Effector memory CD4-positive, alpha-beta T cell (primary cell): ENCODE measurements at places on chromosomes 4 and X.

- no peak overlapping the region for H3K27ac ChIP-seq
- peaks cover 28% of the 10 kb centered on the region for H3K36me3 ChIP-seq
- no peaks in the 10 kb centered on the region for H3K27me3 ChIP-seq
- no peaks in the 10 kb centered on the region for H3K4me1 ChIP-seq
- DNase-seq: no peak
Observed at GRCh38 chr4:39285111-39285795, 80.9 kb downstream of the RFC1 start.

- H3K36me3 ChIP-seq: no peaks in the 10 kb centered on the region
- no peak for DNase-seq
- no peak overlapping the region for H3K4me3 ChIP-seq
- H3K27me3 ChIP-seq: no peaks in the 10 kb centered on the region
Observed at GRCh38 chr4:7893539-7893938, 46.1 kb downstream of the AFAP1 start.

DNA sequence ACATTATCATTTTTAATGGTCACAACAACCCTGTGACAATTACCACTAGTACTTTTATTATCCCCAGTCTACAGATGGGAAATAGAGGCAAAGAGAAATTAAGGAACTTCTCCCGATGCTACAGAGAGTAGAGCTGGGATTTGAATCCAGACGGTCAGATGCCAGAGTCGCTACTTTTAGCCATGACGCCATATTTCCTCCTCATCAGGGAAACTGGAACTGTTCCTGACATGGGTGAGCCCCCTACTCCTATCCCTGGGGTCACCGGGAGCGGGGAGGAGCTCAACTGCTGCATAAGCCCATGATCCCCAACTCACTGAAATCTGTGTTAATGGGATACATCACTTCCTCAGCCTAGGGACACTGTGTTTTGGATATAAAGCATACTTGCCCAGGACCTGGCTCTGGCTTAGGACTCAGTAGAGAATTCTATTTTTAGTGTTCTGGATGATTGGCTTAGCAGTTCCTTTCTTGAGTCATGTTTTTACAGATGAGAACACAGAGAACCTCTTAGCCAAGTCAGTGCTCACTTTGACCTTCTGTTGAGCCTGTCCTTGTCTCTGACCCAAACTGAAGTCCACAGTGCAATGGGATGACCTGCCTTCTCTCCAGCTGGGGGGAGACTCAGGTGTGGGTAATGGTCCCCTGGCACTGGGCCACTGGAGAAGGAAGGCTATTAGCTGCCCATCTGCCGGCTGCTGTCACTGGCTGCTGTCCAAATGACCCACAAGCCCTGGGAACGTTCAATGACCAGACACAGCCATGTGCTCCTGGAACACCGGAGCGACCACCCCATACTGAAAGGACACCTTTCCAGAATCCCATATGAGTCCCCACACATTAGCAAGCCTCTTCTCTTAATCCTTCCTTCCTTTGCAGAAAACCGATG, 90.8 kb upstream of the SHISA3 start:
- DNase-seq: no peak
- H3K4me3 ChIP-seq: no peak overlapping the region

DNA sequence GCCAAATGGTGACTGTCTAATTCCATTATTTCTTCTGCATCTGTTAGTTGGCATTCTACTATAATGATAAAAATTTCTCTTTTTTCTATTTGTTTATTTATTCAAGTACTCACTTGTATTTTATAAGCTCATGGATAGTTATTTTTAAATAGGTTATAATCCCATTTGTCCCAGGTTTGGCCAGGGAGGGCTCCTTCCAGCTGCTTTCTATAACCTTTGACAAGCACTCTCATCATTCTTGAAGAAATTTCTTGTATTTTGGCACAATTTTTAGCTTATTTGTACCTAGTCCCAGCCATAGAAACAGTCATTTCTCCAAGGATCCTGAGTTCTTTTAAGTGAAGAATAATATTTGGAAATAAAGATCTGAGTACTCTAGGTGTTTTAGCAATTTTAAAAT, 1038.6 kb upstream of the AGA start:
- H3K27me3 ChIP-seq: no peaks in the 10 kb centered on the region
- DNase-seq: no peak
- no peaks in the 10 kb centered on the region for H3K4me1 ChIP-seq
- H3K36me3 ChIP-seq: no peaks in the 10 kb centered on the region

DNA sequence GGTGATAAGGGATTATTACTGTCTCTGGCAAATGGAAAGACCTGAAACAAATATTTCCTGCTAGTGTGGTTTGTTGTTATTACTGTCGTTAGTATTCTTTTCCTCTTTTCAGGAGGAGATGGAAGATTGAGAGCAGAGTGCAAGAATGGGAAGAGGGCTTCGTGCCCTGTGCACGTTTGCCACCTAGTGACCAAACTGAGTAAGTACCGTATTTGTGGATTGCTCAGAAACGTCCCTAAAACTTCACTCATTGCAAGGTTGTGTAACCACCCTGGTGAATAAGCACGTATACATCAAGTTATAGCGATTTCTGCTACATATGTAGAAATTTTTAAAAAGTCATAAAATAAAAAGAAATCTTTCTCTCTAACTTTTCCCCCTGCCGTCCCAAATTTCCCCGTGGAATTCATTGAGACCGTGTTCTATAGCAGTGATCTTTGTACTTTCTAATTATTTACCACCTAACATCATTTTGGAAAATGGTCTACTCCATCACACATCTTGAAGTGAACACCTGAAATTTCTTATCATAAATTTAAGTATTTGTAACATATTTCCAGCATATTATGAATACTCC, 24.3 kb downstream of the LINC00632 start:
- H3K36me3 ChIP-seq: no peaks in the 10 kb centered on the region
- H3K27me3 ChIP-seq: no peaks in the 10 kb centered on the region
- no peaks in the 10 kb centered on the region for H3K4me1 ChIP-seq
- no peak overlapping the region for H3K4me3 ChIP-seq

DNA sequence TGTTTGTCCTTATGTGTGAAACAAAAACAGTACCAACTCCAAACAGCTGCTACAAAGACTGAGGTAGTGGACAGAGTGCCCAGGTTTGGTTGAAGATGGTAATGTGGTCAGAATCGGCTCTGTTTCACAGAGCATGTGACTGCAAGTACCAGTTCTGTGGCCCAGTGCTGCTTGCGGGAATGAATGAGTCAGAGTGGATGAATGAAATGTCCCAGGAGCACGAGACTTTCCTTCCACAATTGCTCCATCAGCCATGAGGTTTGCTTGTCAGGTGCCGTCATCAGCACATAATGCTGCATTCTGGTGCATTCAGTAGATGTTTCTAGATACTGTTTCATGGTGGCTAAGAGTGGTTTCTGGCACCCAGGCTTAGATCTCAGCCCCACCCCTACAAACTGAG, 84.2 kb downstream of the GPR143 start:
- H3K4me3 ChIP-seq: no peak overlapping the region
- peaks cover 4% of the 10 kb centered on the region for H3K36me3 ChIP-seq
- H3K27me3 ChIP-seq: no peaks in the 10 kb centered on the region
- no peaks in the 10 kb centered on the region for H3K4me1 ChIP-seq

- no peak overlapping the region for H3K4me3 ChIP-seq
- no peaks in the 10 kb centered on the region for H3K4me1 ChIP-seq
- H3K27me3 ChIP-seq: no peaks in the 10 kb centered on the region
- no peak for DNase-seq
- no peaks in the 10 kb centered on the region for H3K36me3 ChIP-seq
- H3K27ac ChIP-seq: no peak overlapping the region
Observed at GRCh38 chr4:122873821-122874593, 47.4 kb downstream of the FGF2 start.

- no peaks in the 10 kb centered on the region for H3K36me3 ChIP-seq
- no peak overlapping the region for H3K27ac ChIP-seq
- DNase-seq: no peak
- H3K27me3 ChIP-seq: no peaks in the 10 kb centered on the region
- no peak overlapping the region for H3K4me3 ChIP-seq
- no peaks in the 10 kb centered on the region for H3K4me1 ChIP-seq
Observed at GRCh38 chr4:139704915-139705485, 39.4 kb downstream of the MGST2 start.

DNA sequence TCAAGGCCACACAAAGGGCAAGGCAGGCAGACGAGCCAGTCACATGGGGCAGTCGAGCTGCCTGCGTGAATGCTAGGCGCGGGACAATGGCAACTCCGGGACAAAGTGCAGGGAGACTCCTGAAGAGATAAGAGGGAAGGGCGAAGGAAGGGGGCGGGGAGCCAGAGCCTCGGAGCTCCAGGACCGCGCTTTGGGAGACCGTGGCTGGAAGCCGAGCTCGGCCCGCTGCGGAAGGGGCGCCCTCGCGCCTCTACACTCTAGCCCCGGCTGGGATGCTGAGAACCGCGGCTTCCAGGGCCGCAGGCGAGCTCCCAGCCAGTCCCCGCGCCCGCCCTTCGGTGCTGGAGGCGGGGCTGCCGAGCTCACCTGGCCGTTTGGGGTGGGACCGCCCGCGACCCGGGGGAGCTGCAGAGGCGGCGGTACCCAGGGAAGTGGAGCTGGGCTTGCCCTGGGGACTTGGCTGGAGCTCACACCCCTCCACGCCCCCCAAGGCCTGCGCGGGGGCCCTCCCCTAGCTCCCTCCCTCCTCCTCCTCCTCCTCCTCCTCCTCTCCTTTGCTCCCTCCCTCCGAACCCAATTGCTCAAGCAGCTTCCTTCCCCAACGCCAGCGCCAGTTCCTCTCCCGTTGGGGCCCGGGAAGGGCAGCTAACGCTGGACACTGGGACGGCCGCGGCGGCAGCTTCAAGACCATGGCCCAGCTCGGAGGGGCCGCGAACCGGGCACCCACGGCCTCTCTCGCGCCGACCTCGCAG, at the start of gene SOWAHD:
SOWAHD (plus strand) TSS at position 610 of the 752 bp plus-strand sequence; CDS start at position 690, 80 bp downstream.
- peak within 1 kb of the TSS; percentile 61 for H3K27ac ChIP-seq
- H3K4me3 ChIP-seq: peak within 1 kb of the TSS; percentile 64
- peaks cover 32% of the 10 kb centered on the region for H3K4me1 ChIP-seq
- H3K36me3 ChIP-seq: no peaks in the 10 kb centered on the region

DNA sequence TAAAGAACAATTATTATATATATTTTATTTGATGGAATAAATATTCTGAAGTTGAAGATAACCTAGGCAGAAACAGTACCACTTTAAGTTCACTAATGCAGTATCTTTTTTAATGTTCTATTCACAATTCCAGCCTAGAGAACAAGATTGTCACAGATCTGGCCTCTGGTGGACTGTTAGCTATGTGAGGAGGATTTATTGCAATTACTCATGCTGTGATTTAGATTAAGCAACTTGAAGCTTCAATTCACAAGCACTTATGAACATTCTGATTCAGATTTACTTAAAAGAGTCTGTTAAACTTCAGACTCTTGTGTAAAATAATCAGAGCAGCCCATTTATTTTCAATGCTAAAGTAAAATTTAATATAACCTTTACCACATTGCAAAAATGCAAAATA, 1489.8 kb downstream of the STIM2 start:
- no peak overlapping the region for H3K4me3 ChIP-seq
- no peaks in the 10 kb centered on the region for H3K4me1 ChIP-seq
- no peaks in the 10 kb centered on the region for H3K27me3 ChIP-seq
- DNase-seq: no peak
- H3K36me3 ChIP-seq: no peaks in the 10 kb centered on the region

GRCh38 chr4:9916937-9917336, 104.4 kb downstream of the SLC2A9 start:
- H3K36me3 ChIP-seq: no peaks in the 10 kb centered on the region
- no peaks in the 10 kb centered on the region for H3K4me1 ChIP-seq
- H3K4me3 ChIP-seq: no peak overlapping the region
- H3K27me3 ChIP-seq: no peaks in the 10 kb centered on the region
- DNase-seq: no peak
- no peak overlapping the region for H3K27ac ChIP-seq

DNA sequence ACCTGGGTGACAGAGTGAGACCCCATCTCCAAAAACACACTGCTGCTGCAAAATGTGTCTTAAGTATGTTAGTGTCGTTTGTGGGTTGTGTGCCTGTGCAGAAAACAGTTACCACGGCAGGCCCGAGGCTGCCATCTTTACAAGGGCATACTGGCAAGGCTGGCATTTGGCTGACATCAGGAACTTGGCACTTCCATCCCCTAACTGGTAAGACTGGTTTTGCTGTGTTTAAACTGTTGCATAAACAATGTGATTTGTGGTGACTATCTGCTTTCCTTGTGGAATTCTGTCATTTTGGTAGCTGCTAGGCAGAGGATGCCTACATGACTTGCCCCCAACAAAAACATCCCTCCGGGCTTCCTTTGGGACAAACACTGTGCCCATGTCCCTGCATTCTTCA, 12.3 kb downstream of the LRP2BP start:
- no peak overlapping the region for H3K4me3 ChIP-seq
- H3K27me3 ChIP-seq: no peaks in the 10 kb centered on the region
- H3K36me3 ChIP-seq: no peaks in the 10 kb centered on the region
- no peak overlapping the region for H3K27ac ChIP-seq

GRCh38 chrX:57752866-57753265, 72.8 kb upstream of the NLRP2B start:
- DNase-seq: no peak
- H3K4me3 ChIP-seq: no peak overlapping the region
- no peak overlapping the region for H3K27ac ChIP-seq

GRCh38 chr4:143377611-143378099, 41.0 kb downstream of the GAB1 start:
- H3K36me3 ChIP-seq: no peaks in the 10 kb centered on the region
- DNase-seq: no peak
- H3K4me3 ChIP-seq: no peak overlapping the region

DNA sequence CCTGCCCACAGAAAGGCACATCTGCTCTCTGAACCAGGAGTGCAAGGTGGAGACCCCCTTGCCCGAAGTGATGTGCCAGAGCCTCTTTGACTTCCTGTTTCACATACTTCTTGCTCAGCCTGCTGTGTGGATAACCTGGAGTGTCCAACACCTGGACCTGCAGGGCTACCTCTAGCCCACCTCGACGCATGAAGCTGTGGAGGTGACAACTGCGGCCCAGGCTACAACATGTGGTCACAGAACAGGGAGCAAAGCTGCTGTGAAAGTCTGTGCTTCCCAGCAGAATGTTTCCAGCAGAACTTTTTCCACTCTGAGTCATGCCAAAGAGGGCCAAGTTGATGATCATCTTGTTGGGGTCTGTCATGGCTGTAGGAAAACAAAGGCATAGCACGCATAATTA, 1.5 kb downstream of the GIMD1 start:
- H3K4me3 ChIP-seq: no peak overlapping the region
- H3K27me3 ChIP-seq: no peaks in the 10 kb centered on the region
- no peak for DNase-seq
- H3K27ac ChIP-seq: no peak overlapping the region
- no peaks in the 10 kb centered on the region for H3K4me1 ChIP-seq
- H3K36me3 ChIP-seq: no peaks in the 10 kb centered on the region

DNA sequence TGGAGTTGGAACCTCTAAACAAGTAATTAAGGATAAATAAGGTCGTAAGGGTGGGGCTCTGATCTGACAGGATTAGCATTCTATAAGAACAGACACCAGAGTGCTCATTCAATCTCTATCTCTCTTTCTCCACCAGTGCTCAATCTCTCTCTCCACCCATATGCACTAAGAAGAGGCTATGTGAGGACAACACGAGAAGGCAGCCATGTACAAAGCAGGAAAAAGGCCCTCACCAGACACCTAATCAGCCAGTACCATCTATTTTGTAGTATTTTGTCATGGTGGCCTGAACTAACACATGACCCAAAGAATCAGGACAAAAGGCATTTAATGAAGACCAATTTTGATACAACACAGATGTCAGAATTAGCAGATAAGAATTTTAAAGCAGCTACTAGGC, 16.8 kb downstream of the RFC1 start:
- H3K4me1 ChIP-seq: peaks cover 4% of the 10 kb centered on the region
- H3K4me3 ChIP-seq: no peak overlapping the region
- H3K27me3 ChIP-seq: no peaks in the 10 kb centered on the region
- no peak for DNase-seq
- H3K36me3 ChIP-seq: peaks cover 18% of the 10 kb centered on the region
- no peak overlapping the region for H3K27ac ChIP-seq
